ENCODE measurements at places on chromosomes 16 and 17.

DNA sequence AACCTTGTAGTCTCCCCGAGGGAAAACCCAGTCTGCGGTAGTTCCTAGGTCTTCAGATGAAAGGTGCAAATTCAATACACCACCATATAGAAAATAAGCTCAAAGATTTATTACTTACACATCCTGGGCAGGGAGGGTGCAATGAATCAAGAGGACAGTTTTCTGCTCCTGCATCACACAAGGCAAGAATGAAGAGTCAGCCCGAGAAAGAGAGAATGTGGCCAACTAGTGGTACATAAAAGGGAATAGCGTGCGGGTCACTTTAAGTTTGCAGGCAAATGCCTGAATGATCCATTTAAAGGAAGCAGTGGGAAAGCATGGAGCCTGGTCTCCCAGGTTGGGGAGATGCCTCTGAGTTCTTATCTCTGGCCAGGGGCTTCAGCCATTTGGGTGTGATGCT is 403.4 kb downstream of the GRIN2A start:
- DNase-seq: no peak

GRCh38 chr17:82984751-82985427 is 94.5 kb upstream of the METRNL start:
- no peak for DNase-seq

DNA sequence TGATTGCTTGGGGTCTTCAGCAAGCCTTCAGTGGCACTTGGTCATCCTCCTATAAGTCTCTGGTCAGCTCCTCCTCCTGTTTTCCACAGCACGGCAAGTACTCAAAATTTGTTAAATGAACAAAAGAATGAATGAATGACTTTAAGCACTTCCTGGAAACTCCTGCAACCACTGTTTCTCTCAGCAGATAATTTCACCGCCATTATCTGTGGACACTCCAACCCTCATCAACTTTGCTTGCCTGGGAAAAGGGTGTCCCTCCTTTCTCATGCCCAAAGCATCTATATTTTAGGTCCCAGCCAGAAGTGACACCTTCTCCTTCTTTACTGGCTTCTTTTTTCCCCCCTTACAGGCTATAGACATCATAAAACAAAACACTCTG is 4.4 kb downstream of the PROCA1 start:
- DNase-seq: no peak

- DNase-seq: no peak
Measured at GRCh38 chr16:82594114-82594513, 32.7 kb upstream of the CDH13 start.

- DNase-seq: peak; percentile 68
Measured at GRCh38 chr17:81917565-81918332, at the start of gene SIRT7. Gene SIRT7, minus strand, starts transcription at chr17:81918176. Its CDS starts 45 bp downstream, at chr17:81918131.

- no peak for DNase-seq
Measured at GRCh38 chr17:40139566-40140058, 725 bp upstream of the CASC3 start.

GRCh38 chr17:41060052-41060604 is at the start of gene KRTAP2-3:
Gene KRTAP2-3, minus strand, starts transcription at chr17:41060114. Its CDS starts 64 bp downstream, at chr17:41060050.
- DNase-seq: no peak

DNA sequence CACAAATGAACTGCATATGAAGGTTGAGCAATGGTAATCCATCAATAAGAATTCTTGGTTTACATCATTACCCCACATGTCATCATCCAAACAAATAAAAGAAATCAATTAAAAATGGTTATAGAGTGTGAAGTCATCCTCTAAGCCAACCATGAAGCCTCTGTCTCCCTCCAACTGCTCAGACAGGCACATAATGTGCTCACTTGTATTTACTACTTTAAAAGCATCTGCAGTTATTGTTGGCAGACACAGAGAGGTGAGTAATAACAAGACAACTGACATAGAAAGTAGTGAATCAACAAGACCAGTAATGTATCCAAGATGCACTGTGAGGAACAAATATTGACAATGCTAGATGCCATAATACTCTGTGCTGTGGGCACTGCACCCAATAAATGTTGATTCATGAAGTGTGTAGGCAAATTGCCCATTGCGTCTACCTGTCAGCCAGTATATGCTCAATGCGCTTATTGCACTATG is 20.0 kb downstream of the ADAMTS18 start:
- no peak for DNase-seq

DNA sequence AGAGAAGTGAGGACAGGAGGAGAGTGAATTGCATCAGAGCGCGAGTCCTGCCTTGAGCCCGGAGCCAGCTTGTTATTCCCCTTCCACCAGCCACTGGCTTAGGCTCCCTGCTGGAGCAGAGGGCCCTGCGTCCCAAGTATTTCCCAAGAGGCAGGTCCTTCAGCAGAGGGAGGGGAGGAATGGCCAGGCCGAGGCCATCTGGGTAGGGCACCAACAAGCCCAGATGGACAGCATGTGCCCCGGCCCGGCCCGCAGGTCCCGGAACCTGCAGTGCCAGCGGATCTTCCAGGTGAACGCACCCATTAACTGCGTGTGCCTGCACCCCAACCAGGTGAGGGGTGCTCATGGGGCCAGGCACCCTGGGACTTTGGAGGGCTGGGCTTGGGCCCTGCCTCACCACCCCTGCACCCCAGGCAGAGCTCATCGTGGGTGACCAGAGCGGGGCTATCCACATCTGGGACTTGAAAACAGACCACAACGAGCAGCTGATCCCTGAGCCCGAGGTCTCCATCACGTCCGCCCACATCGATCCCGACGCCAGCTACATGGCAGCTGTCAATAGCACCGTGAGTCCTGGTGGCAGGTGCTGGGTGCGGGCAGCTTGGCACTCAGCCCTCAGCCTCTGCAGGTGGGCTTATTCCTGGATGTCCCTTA is 1.7 kb downstream of the MLST8 start:
- no peak for DNase-seq

DNA sequence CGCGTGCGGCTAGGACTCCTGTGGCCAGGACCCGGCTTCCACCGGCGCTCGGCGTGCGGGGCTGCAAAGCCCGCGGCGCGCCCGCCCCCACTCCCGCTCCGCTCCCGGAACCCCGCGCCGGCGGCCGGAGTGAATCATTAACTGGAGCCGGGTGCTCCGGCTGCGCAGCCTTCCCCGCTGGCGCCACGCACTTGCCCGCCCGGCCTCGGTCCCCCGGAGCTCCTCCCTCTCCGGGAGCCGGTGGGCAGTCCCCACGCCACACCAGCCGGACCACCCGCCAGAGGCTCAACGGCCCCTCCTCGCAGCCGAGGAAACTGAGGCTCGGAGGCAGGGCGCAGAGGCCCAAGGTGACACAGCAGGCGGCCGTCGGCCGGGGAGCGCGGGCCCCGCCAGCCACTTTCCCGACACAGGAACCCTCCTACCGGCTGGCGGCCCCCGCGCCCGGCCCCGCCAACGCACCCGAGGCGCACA is 580 bp downstream of the BCAR1 start:
- no peak for DNase-seq

- no peak for DNase-seq
Measured at GRCh38 chr16:58096249-58096648, 32.9 kb downstream of the CFAP20 start.

DNA sequence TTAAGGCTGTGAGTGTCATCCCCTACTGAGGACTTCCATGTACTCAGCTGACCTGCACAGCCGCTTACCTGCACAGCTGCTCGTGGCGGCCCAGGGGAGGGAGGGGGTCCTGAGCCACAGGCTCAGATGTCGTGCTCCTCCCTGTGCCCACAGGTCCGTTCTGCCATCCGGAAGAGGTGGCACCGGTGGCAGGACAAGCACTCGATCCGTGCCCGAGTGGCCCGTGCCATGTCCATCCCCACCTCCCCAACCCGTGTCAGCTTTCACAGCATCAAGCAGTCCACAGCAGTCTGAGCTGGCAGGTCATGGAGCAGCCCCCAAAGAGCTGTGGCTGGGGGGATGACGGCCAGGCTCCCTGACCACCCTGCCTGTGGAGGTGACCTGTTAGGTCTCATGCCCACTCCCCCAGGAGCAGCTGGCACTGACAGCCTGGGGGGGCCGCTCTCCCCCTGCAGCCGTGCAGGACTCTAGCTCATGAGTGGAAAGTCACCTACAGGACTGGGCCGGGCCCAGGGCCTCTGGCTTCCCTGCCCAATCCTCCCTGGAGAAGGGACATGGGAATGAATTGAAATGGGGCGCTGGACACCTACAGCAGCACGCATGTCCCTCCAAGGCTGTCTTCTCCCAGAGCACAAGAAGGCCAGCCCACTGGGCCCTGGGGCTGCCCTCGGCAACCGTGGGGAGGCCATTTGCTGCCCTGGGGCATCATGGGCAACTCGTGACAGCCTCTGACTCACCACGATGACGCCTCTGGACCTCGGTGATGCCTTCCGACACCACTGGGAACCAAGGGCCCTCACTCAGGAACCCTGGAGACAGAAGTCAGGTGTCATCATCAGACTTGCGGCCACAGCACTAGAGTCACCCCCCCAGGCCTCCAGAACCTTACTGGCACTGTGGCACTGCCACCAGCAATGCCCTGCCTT is 9.9 kb upstream of the SPPL2C start:
- no peak for DNase-seq

DNA sequence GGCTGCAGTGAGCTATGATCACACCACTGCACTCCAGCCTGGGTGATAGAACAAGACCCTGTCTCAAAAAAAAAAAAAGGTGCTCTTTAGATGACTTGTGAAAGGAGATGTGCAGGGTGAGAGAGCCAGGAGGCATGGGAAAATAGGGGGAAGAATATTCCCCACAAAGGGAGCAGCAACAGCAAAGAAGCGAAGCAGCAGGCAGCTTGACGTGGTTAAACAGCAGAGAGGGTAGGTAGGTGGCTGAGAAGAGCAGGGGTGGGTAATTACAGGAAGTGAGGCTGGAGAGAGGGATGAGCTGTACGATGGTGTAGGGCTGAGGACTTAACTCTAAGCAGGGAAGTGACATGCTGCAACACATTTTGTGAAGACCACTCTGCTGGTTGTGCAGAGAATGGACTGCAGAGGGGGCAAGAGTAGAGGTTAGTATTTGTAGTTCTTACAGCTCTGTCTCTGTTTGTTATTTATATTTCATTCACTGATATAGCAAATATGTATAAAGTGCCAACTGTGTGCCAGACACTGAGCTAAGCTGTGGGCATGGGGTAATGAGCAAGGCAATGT is 1.6 kb downstream of the HEATR3 start:
- no peak for DNase-seq

DNA sequence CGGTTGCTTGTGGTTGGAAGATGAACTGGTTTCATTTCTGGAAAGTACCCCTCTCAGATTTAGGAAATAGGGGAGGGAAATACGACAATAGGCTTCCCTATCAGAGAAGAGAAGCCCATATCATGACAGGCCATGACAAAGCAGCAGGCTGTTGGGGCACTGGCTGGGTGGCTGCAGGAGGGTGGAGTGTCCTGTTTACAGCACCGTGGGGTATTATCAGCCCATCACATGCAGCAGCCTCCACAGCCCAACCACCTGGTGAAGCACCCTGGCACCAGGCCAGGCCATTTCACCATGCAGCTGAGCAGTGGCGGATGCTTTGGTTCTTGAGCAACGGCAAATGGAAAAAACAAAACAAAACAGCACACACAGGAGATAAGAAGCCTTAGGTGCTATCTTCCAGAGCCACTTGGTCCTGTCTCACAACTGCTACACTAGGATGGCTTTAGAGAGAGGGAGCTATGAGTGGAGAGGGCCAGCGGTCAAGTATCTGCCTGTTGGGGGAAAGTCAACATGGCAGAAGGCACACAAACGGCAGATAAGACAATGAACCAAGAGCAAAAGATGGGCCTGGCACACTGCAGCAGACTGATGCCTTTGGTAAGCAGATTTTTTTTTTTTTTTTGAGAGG is 24.2 kb downstream of the FAM117A start:
- DNase-seq: peak; percentile 92

DNA sequence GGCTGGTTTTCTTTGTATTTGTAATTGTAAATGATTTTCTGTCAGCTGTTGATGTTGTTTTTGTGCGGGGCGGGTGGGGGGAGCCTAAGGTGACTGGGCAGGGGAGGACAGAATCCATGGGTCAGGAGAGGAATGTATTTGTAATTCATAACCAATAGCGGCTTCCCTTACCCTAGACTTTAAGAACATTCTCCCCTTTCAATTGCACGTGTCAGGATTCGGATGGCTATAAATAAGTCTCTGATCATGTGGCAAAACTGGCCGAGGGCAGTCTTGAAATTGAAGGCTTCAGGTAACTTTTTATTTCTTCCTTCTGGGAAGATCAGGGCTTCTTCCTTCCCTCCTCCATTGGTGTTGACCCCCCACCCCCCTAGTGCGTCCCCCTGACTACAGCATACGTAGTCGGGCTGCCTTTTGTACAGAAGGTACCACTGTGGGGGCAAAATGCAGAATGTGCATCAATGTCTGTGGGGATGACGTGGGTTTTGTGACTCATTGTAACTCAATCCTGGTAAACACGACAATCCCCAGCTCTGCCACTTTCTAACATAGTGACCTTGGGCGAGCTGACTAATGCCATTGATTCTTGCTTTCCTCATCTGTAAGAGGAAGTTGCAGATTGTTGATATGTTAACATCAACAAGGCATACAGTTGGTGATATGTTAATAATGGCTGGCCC is 16.2 kb downstream of the MARCHF10 start:
- DNase-seq: no peak

DNA sequence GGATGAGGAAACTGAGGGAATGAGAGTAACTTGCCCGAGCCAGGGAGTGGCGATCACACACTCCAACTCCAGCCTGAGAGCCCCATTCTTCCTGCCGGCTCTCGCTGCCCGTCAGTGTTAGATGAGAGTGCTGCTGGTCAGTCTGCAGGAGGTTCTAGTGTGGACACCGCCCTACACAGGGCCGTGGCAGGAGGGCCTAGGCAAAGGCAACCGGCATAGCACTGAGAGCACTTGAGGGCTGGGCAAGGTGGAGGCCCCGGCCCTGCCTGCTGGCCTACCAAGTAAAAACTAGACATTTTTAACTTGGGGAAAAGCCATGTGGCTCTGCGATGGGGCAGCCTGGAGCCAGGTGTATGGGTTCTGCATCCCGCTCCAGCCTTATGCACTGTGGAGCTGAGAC is 354.8 kb downstream of the SEC14L1 start:
- no peak for DNase-seq

DNA sequence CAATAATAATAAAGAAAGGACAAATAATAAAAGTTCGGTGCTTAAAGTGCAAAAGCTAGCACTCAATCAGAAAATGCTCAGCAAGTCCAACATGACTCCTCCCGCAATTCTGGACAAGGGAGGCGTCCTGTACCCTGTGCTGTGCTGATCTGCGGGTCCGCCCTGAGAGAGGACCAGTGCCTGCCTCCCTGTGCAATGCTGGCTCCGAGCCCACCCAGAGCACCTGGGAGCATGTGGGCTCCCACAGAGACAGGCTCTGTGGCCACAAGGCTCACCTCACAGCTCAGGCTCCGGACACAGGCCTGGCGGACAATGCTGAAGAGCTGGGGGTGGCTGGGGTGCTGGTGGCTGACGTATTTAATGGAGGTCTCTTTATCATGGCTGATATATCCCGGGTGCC is 11.1 kb downstream of the FLCN start:
- DNase-seq: no peak

DNA sequence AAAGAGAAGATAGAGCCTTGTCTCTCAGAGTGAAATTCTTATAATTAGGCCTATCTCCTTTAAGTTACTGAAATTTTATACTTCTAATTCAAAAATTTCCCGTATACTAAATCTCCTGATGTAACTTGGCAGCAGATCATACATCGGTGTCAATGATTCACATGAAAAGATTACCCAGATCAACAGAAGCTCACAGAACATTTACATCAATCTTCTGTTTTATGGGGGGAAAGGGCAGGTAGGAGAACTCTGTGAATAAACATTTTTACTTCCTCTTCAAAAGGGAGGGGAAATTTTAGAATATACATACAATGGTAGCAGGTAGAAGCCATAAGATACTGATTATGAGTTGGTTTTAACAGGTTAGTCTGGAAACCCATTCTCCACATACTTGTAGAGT is 43.1 kb downstream of the PHLPP2 start:
- no peak for DNase-seq

- no peak for DNase-seq
Measured at GRCh38 chr17:83185023-83186002, 105.9 kb downstream of the METRNL start.
